Activated CD8-positive, alpha-beta memory T cell treated with anti-CD3 and anti-CD28 coated beads for 48 hours (primary cell): ENCODE measurements at places on chromosomes 16 and 17.

GRCh38 chr16:85541980-85542900, 70.9 kb upstream of the GSE1 start:
- DNase-seq, result no peak

- no peak for DNase-seq
These were observed 4.0 kb upstream of the TMEM88 start for GRCh38 chr17:7850701-7851437.

- DNase-seq, result no peak
These were observed 1.7 kb downstream of the ABCA8 start for GRCh38 chr17:68953340-68953997.

DNA sequence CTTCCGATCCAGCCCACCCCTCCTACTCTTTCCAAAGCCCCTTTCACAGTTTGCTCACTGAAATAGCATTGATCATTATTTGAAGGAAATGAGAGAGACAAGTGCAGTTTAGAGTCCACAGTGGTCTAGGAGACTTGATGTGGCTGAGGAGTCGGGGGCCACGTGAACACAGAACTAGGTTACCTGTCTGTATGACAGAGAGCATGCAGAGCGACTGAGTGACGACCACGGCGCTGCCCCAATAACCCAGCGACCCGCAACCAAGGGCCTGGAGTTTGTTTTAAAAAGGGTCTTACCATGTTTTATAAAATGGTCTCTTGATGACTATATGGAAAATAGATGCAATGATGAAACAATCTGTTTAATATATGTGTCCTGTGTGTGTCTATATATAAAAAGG, 39.5 kb downstream of the NDEL1 start:
- DNase-seq, result no peak

- no peak for DNase-seq
These were observed 134.2 kb downstream of the ABCC1 start for GRCh38 chr16:16083421-16084156.

DNA sequence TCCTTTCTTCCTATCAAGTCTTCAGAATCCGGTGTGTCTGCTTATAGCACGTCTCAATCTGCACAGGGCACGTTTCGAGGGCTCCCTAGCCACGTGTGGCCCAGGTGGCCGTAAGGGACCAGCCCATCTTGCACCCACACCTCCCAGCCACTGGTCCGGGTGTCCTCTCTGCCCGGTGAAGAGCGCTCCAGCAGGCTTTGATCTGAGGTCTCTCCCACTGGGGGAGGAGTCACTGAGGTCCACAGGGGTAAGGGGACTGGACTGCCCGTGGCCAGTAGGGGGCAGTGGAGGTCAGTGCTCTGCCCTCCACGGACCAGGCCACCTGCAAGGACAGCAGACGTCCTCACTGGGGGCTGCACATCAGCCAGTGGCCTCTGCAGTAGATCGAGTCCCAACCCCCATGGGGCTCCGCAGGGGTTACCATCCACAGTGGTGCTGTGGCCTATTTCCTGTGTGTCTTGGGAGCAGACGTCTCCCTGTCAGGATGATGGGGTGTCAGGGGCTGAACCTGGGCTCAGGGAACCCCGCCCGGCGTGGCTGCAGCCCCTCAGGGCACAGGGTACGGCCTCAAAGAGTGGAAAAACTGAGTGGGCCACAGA, 204.1 kb upstream of the CIBAR2 start:
- DNase-seq, result no peak

DNA sequence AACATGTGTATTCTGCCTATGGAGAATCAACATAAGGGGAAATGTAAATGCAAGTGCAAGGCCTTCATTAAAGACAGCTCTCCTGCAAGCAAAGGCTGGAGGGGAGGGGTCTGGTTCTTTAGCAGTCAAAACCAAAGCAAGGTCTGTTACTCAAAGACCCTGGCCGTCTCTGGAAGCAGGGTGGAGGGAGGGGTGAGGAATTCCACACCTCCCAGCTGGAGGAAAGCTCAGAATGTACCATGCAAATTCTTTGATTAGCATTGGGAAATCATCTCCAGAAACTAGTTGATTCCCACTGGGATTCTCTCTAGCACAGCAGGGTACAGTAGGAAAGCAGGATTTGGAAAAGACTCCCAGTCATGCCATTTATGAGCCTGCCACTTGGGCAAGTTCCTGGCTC, 77.3 kb upstream of the ASIC2 start:
- DNase-seq, result no peak

DNA sequence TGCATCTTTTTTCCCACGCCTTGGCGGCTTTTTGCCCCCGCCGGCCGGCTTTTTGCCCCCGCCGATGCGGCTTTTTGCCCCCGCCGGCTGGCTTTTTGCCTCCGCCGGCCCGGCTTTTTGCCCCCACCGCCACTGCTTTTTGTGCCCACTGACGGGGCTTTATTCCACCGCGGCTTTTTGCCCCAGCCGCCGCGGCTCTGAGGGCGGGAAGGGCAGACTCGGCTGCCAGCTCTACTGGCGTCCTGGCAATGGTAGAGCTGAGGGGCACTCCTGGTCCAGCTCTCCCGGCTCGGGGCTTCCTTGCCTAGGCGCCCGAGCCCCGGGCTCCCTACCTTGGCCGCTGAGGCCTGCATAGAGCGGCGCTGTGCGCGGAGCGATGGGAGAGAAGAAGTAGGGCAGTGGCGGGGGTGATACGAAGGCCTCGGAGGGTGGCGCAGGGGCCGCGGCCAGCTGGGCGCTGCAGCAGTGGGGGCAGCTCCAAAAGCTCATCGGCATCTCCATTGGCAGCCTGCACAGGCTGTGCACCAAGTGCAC, 591.4 kb downstream of the TP53TG3F start:
- DNase-seq, result no peak

- no peak for DNase-seq
These were observed 2.4 kb downstream of the CEP95 start for GRCh38 chr17:64509179-64509578.

DNA sequence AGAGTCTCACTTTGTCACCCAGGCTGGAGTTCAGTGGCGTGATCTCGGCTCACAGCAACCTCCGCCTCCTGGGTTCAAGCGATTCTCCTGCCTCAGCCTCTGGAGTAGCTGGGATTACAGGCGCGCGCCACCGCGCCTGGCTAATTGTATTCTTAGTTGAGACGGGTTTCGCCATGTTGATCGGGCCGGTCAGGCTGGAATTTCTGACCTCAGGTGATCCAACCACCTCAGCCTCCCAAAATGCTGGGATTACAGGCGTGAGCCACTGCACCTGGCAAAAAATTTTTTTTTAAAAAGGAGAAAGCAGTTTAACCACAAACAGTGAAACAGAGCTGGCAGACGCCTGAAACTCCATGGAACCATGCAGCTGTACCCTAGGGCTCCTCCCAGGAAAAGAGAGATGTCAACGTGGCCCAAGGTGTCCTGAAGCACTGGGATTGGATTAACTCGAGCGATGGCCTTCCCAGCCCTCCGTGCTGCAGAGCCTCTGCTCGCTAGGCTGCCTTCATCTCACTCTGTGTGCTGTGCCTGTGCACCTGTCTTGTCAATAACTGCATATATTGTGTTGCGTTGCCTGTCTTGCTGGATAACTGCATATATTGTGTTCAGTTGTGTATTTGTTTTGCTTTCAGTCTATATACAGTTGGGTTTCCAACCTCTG, 29.6 kb upstream of the FOXK2 start:
- no peak for DNase-seq

DNA sequence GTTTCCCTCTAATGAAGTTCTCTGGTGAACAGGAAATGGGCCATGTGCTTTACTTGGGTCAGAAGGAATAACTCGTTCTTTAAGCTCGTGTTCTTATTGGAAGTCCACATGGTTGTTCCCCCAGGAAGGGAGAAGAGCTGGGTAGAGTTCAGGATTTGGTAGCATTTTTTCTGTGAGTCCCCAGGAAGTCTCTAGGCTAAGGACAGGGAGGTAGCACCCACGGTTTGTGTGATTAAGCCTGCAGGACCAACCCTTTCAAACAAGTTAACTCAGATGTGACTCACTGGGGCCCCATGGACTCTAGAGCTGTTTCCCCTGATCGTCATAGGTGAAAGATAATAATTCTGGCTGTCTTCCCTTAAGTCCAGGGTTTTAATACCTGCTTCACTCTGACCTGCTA, 16.4 kb downstream of the SAP30BP start:
- no peak for DNase-seq

DNA sequence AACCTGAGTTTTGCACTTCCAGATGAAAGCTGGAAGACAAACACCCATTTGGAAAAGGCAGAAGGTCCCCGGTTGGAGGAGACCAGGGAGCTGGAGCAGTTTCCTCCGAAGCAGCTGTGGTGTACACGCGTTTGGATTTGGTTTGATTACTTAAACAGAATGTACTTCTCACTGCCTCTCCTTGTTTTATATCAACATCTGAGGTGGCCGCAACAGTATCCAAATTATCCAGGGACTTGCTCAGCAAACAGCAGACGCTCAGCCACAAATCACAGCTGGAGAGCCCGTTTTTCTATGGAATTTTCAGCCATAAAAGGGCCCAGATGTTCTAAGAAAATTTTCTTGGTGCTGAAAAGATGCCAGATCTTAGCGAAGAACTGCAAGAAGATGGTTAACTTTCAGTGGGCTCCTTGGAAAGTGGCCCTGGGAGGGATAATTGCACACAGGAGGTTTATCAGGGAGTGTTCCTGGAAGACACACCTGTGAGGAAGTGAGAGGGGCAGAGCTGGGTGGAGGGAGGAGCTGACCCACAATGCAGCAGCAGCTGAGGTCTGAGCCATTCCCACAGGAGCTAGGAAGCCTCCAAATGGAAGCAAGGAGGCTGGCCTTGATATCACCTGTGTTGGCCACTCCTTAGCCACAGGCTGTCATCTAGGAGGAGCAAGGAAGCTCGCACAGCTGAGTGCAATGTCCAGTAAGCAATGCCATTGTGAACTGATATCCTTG, 28.9 kb upstream of the CDH5 start:
- no peak for DNase-seq

GRCh38 chr17:37212179-37212578, 163.6 kb upstream of the C17orf78 start:
- no peak for DNase-seq

DNA sequence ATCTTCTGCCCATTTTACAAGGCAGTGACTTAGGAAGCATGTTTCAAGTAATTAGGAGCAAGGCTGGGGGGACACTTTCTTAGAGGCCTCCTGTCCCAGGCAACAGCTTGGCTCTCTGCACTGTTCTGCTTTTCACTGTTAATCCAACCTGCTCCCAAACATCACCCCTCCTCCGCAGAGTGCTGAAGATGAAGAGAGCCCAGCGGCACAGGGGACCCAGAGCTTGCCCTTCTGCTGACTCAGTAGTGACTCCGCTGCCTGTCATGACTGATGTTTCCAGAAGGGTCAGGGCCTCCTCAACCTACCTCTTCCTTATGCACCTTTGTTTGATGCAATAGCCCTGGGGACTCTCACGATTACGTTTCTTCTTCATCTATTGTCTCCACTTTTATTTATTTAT, 38.9 kb upstream of the NDRG4 start:
- no peak for DNase-seq

DNA sequence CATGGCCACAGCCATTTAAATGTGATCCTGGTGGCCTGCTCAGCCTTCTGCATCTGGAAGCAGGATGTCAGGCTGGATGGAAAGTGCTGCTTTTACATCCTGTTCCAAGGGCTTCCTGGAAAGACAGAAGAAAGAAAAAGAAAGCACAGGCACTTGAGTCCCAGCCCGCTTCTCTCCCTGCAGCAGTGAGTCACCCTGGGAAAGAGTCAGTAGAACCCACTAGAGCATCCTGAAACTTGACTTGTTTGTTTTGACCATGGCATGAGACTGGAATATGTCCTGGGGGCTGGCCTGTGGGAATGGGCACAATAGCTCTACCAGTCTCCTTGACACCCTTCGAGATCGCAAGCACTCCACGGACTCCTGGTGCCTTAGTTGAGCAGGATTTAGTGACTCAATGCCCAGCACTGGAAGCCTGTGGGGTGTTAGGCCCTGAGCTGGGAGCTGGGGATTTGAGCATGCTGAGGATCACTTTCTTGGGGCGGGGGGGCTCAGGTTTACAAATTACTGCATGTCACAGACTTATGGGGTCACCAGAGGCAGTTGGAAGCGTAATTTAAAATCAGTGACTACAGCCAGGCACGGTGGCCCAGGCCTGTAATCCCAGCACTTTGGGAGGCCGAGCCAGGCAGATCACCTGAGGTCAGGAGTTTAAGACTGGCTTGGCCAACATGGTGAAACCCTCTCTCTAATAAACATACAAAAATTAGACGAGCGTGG, 22.1 kb upstream of the GNA13 start:
- no peak for DNase-seq

GRCh38 chr17:79570653-79571052, 40.2 kb downstream of the RBFOX3 start:
- no peak for DNase-seq

- no peak for DNase-seq
These were observed 19.0 kb upstream of the VWA3A start for GRCh38 chr16:22073350-22073749.

GRCh38 chr17:11644265-11645212, 46.3 kb downstream of the DNAH9 start:
- peak; percentile 2 for DNase-seq

DNA sequence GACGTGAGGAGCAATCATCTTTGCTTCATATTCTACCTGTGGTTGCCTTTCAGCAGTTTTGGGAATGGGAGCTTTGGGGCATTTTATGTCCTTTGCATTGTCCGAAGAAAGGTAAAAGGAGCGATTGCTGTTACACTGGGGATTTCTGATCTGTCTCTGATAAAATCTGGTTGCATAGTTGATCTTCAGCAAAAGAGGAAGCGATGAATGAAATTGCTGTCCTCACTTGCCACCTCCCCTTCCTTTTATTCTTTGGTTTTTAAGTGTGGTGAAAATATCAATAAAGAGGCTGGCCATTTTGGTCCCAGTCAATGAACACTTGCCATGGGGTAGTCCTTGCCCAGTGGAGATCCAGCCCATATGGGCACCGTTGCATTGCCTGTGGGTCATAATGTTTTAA, 236.8 kb downstream of the MSI2 start:
- no peak for DNase-seq

- no peak for DNase-seq
These were observed 104.3 kb downstream of the HS3ST3B1 start for GRCh38 chr17:14405189-14405588.

- no peak for DNase-seq
These were observed 18.6 kb upstream of the ZNF629 start for GRCh38 chr16:30805370-30806169.

DNA sequence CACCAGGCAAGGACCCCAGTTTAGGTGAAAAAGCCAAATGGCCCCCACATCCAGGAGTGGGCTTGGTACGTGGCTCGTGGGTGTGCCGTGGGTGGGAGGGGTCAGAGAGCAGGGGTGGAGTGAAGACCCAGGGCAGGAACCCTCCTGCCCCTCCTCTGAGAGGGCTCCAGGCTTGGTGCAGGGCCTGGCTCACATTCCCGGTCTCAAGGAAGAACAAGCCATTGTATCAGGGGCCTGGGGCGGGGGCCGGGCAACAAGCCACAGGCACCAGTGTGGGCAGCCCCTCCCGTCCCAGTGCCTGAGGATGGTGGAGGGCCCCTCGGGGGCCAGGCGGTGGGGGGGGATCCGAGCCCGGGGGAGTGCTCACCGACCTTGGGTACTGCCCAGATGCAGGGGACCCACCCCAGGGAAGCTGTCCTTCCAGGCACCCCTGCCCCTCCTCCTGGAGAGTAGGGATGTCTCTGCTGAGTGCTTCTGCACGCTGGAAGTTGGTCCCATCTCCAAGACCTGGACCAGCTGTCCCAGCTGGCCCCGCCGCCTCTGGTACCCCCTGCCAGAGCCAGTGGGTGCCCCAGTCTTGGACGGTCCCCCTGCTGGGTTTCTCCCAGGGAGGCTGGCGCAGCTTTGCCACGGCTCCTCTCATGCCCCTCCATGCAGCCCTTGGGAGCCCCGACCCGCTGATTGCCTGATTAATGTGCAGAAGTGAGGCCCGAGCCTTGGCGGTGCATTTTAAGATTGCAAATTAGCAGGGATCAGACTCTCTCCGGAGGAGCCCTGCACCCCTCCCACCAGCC, 83.7 kb downstream of the RTN4RL1 start:
- no peak for DNase-seq
